ENCODE measurements at places on chromosomes 11 and 22. TPM values are rescaled to one million over a fixed set of nuclear protein-coding genes. Genes with fewer than 3 reads are reported as not detected.

Gene ANO3
- not detected for total RNA-seq

Gene GGTLC2
- total RNA-seq, result not detected

Gene CCDC81
- 0.50 TPM for total RNA-seq

Gene ZNF214
- total RNA-seq, result 8.4 TPM

Gene PRAME
- 5.3 TPM for total RNA-seq

Gene MMP7
- total RNA-seq, result 2,825 TPM

Gene C11orf86
- not detected for total RNA-seq
